Stimulated activated CD4-positive, alpha-beta T cell treated with anti-CD3 and anti-CD28 coated beads, Interleukin-2, amount 100 ng/mL, for 48 hours (primary cell): ENCODE measurements at places on chromosomes 16 and 17.

GRCh38 chr16:24988129-24988518 is 27.0 kb downstream of the ARHGAP17 start:
- no peak for DNase-seq

DNA sequence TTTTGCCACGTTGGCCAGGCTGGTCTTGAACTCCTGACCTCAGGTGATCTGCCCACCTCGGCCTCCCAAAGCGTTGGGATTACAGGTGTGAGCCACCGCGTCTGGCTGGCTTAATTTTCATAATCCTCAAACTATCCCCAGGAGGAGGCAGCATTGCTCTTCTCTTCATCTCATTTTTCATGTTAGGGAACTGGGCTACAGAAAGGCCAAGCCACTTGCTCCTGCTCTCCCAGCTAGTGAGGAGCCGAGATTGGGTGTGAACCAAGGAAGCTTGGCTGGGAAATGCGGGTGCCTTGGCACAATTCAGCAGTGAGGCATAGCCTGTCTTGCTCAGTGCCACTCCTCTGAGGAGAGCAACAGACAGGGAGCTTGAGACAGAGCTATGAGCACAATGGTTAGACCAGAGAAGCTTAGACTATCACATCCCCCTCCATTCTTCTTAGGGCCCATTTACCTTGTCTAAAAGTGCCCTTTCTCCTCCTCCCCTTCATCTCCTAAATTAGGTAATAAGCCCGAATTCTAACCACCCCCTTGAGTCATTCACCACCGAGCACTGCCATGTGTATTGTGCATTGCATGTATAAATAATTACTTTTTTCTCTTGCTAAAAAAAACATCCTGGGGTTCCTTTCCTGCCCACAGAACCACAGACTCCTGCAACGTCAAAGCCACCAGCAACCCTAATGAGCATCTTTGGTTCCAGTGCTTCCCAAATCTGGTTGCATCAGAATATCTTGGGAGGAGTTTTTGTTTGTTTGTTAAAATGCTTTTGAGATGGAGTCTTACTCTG is 20.0 kb upstream of the KIF19 start:
- no peak for DNase-seq

DNA sequence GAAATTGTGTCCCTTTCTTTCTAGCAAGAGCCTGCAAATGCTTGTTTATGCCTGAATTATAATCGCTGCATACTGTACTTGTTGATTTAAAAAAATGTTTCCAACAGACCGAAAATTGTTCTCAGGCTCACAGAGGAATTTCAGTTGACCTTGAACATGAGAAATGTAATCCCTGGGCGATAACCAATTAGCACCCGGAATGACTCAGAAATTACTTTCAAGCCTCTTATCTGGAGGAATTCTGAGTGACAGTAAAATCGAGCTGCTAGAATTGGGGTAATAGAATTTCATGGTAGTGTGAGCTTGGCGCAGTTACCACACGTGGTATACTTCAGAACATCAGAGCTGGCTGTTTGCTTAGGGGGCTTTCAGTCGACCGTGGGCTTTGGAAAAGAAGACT is 139.1 kb upstream of the CACNG3 start:
- no peak for DNase-seq

DNA sequence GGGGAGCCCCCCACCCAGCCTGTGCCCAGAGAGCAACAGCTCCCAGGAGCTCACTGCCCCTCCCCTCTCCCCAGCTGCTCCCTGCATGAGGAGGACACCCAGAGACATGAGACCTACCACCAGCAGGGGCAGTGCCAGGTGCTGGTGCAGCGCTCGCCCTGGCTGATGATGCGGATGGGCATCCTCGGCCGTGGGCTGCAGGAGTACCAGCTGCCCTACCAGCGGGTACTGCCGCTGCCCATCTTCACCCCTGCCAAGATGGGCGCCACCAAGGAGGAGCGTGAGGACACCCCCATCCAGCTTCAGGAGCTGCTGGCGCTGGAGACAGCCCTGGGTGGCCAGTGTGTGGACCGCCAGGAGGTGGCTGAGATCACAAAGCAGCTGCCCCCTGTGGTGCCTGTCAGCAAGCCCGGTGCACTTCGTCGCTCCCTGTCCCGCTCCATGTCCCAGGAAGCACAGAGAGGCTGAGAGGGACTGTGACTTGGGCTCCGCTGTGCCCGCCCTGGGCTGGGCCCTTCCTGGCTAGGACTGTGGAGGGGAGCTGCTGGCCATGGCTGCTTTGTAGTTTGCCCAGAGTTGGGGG is 584 bp downstream of the TCAP start:
- DNase-seq, result no peak

- no peak for DNase-seq
Measured at GRCh38 chr17:56699186-56699894, 105.8 kb downstream of the NOG start.

DNA sequence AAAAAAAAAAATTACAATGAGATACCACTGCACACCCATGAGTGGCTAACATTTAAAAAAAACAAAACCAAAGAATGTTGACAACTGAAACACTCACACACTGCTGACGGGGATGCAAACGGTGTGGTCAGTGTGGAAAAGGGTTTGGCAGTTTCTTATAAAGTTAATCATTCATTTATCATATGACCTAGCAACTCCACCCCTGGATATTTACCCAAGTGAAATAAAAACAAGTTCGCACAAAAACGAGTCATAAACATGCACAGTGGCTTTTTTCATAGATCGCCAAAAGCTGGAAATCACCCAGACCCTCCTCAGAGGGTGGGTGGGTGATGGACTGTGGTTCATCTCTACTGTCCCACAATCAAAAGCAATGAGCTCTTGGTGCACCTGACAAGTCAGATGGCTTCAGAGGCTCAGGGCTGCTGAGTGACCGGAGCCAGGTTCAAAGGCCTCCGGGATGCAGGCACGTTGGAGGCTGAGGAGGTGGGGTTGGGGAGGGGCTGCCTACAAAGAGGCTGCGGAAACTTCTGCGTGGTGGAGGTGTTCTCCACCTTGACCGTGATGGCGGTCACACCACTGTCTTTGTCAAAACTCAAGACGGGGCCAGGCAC is 14.2 kb downstream of the RAB40B start:
- no peak for DNase-seq

GRCh38 chr17:82845163-82845807 is 5.5 kb upstream of the ZNF750 start:
- DNase-seq, result no peak

GRCh38 chr17:64739316-64740058 is 77.4 kb upstream of the SMURF2 start:
- DNase-seq, result no peak

- DNase-seq, result no peak
Measured at GRCh38 chr17:18966831-18967624, 15.1 kb downstream of the SLC5A10 start.

DNA sequence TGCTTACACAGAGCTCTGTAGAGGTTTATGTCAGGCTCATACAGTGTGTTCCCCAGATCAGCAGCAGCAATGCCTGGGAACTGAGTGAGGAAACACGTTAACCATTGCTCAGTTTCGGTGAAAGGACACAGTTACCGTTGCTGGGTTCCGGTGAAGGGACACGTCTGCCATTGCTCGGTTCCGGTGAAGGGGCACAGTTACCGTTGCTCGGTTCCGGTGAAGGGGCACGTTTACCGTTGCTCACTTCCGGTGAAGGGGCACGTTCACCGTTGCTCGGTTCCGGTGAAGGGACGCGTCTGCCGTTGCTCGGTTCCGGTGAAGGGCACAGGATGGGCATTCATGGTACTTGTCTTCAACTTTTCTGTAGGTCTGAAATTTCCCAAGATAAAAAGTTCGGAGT is 81.7 kb downstream of the MRM3 start:
- DNase-seq, result no peak

- no peak for DNase-seq
Measured at GRCh38 chr17:12927541-12928425, 90.0 kb downstream of the ELAC2 start.

DNA sequence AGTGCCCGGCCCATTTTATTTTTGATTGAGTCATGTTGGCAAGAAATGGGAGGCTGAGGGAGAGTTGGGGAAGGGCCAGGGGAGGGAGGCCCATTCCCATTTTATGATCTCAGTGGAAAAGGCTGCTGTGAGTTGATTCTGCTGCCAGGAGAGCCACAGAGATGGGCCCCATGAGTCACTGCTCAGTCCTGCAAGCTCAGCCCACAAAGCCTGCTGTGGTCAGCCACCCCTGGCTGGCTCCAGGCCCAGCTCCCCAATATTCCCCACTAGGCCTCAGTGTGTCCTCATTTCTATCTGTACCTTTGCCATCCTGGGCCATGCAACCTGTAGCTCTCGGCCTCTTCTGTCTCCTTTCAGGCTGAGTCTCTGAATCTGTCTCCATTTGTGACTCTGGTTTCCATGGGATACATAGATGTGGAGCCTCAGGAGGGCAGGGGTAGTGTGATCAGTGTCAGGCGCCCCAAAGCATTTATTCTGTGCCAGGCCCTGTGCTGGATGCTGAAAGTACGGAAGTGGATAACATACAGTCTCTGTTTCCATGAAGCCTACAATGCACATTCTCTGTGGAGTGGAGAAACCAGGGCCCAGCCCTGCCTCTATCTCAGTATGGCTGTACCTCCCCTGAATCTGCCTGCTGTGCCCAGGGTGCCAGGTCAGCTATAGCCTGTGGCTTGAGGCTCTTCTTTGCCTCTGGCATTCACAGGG is 1.9 kb upstream of the PLEKHG4 start:
- DNase-seq, result peak; percentile 15

DNA sequence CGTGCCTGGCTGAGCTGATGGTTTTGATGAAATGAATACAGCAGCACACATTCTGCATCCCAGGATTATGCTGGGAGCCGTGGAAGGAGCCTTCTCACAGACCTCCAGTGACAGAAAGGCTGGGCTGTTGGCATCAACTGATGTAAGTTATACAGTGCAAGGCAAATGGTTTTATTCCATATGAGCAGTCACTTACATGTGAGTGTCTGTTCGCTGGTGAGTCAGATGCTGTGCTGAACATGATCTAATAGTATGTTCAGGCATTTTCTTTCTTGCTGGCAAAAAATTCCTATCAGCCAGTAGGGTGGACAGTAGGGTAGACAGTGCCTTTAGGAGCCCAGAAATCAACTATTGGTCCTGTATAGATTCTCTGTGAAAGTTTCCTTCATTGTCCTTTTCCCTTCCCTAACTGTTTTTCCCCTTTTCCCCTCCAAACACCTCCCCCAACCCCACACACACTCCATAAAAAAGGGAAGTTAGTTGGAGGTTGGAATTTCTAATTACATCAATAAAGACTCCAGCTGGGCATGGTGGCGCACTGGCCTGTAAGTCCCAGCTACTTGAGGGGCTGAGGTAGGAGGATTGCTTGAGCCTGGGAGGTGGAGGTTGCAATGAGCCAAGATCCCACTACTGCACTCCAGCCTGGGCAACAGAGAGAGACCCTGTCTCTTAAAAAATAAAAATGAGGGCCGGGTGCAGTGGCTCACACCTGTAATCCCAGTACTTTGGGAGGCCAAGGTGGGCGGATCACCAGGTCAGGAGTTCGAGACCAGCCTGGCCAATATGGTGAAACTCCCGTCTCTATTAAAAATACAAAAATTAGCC is 36.2 kb downstream of the LDHD start:
- no peak for DNase-seq

DNA sequence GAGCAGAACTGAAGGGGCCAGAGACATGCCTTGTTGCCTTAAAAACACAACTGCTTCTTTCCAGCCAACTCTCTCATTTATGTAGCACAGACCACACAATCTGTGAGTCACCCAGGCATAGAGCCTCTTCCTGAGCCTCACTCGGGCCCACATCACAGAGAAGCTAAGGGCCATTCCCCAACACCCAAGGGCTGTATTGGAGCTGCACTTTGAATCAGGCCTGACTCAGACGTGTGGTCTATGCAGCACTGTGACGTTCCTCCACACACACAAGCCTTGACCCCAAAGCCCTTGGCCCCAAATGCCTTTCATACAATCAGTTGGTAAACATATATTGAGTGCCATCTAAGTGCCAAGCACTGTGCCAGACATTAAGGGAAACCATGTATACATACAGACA is 308.9 kb upstream of the DYNLRB2 start:
- DNase-seq, result no peak

- DNase-seq, result no peak
Measured at GRCh38 chr17:59696682-59697277, 10.4 kb downstream of the PTRH2 start.

- DNase-seq, result no peak
Measured at GRCh38 chr17:50474523-50474922, 4.1 kb upstream of the RSAD1 start.

- DNase-seq, result no peak
Measured at GRCh38 chr16:9125658-9126505, 34.4 kb downstream of the HAPSTR1 start.

DNA sequence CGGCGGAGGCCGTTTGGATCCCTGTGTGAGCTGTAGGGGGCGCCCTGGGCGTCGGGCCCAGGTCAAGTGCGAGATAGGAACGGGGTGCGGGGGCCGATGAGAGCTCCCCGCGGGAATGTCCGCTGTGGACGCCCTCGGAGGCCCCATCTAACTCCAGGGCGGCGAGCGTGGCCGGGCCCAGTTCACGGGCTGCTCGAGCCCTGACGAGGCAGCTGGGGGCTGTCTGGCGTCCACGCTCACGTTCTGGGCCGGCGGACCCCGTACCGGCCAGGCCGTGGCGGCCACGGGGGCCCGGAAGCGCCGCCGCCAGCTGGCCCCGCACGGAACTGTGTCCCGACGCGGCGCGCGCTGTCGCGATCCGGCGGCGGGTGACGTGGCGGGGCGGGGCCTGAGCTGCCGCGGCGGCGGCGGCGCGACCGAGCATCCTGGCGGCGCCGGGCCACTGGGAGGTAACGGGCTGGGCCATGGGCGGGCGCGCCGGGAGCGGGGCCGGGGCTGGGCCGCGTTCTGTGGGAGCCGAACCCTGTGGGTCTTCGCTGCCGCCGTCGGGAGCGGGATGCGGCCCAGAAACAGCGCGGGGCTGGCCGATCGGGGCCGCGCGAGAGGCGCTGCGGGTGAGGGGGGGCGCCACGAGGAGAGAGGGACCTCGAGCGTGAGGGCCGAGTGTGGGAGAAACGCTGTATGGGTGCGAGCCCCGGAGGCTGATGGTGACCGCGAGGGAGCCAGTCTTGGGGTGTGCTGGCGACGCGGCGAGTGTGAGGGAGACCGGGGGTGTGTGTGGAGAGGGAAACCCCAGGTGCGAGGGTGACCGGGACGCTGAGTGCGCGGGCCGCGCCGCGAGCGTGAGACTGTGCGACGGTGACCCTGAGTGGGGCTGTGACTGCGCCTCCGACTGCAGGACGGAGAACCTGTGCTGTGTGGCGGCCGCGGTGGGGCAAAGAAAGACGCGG is at the start of gene SLC7A6:
Gene SLC7A6, plus strand, starts transcription at position 399 of the 950 bp plus-strand sequence. CDS start 10,201 bp downstream, outside the sequence.
- peak; percentile 86 for DNase-seq

DNA sequence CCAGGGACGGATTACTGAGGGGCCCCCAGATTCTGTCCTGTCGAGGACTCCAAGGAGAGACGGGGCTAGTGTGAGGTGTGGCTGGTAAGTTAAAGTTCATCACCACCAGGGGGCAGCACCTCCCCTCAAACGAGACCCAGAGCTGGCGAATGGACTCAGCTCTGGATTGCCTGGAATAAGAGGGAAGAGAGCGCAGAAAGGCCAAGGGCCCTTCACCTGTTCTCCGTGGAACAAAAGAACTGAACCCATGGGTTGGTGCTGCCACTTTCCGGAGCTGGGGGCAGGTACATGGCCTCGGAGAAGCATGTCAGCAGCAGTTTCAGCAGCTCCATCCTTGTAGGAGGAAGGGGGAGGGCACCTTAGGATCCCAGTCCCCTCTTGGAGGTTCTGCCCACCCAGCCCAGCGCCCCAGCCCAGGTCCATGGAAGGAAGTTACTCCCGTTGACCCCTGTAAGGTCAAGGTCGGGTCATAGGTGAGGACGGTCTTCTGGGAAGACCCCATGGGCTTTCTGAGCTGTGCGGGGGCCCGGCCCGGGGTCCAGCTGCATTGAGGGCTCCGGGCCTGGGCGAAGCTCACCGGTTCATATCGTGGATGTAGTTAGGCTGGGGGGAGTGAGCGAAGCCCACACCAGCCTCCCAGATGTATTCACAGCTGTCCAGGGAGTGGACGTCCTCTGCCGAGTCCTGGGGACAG is 10.8 kb downstream of the HID1 start:
- DNase-seq, result peak; percentile 87

- no peak for DNase-seq
Measured at GRCh38 chr17:77961741-77962140, 3.2 kb downstream of the TNRC6C start.
